ENCODE measurements at places on chromosomes 11 and 22.

- no peak for DNase-seq
Measured at GRCh38 chr22:17699696-17700340, 61.3 kb downstream of the BCL2L13 start.

- no peak for DNase-seq
Measured at GRCh38 chr11:13680501-13681264, 12.2 kb downstream of the FAR1 start.

DNA sequence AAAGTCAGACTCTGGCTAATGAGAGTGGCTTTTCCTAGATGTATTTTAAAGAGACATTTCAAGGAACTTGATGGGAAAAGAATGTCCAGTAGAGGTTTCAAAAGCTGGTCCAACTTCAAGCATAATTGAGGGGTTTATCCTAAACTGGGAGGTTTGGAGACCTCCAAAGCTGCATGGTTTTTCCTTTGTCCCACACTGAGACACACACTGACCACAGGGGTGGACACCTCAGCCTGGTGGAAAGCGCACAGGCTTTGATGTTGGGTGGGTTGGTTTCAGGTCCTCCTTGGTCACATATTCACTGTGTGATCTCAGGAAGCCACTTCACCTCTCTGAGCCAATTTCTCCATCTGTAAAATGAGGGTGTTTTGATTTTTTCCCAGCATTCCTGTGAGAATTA, 4.0 kb downstream of the SPON1 start:
- DNase-seq: no peak

DNA sequence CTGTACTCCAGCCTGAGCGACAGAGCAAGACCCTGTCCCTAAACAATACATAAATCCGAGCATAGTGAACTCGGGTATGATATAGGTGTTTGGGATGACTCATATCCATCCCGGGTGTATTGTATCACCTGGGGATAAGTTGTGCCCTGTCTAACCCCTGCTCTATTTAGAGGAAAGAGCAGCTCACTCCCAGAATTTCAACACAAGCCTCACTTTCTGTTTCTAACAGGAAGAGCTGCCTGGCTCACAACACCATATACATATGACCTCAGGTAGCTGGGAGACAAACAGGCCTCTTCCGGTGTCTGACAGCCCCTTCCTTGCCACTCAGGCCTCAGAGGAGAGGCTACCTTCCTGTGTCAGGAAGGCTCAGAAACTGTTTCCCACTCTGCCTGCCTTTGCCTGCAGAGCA, 9.9 kb upstream of the MICALL1 start:
- no peak for DNase-seq

GRCh38 chr11:313787-314553, at the start of gene IFITM1:
Gene IFITM1, plus strand, starts transcription at chr11:314040. Its CDS starts 131 bp downstream, at chr11:314171.
- DNase-seq: no peak

DNA sequence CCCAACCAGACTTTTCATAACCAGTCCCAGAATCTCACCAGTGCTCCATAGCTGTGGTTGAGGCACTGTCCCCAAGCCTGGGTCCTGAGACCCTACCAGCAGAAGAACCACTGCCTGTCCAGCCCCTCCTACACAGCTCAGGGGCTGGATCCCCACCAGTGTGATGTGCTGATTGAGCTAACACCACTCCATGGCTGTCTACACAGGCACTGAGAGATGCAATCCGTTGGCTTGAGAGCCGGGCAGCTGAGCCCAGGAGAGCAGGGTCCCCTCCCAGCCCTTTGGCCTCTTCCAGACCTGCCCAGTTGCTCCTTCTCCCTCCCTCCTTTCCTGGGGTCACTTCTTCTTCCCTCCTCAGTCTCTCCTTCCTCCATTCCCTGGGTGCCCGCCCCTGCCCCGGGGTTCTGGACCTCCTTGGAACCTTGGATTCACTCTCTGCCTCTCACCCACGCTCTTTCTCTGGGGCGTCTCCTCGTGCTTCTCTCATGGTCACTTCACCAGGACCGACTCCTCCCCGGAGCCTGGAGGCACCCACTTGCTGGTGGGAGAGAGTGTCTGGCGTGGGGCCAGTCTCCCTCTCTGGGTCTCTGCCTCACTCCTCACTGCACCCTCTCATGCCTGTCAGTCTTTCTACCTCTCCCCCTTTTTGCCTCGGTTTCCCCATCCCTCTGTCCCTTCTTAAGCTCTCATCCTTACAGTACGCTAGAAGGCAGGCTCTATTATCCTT, 706 bp upstream of the SCYL1 start:
- DNase-seq: no peak

DNA sequence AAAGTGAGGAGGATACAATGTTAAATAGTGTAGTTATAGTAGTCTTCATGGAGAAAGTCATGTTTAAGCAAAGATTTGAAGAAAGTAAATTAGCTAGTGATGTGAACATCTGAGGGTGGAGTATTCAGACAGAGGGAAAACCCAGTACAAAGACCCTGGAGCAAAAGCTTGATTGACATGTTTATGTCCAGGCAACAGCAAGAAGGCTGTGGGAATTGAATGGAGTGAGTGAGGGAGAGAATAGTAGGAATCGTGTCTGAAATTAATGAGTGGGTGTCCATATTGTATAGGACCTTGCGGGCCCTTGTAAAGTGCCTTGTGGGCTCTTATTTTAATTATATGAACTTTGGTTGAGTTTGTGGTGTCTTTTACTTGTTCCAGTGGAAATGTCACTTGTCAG, 424.1 kb upstream of the KIRREL3 start:
- DNase-seq: no peak

- no peak for DNase-seq
Measured at GRCh38 chr11:10785146-10785474, 23.6 kb downstream of the EIF4G2 start.

DNA sequence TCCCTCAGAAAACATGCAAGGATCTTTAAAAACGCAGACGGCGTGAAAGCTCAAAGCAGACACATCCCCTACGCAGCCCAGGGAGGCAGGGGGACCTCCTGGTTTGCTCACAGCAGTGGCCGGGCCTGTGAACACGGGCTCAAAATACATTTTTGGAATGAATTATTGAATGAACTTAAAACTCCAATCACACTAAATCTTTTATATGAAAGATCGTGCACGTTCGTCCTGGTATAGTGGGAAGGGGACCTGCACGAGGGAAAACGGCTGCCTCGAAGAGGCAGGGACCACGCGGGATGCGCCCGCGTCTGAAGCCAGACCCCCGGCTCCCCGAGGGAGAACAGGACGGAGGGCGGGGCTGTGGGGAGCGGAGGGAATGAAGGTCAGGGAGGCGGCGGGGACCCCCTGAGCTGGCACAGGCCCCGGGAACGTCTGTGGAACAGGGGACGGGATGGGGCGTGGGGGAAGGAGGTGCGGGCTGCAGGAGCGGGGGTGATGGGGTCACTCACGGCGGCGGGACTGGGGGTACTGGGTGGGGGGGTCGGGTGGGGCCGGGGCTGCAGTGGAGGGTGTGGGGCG, 1.3 kb upstream of the PANX2 start:
- DNase-seq: no peak

DNA sequence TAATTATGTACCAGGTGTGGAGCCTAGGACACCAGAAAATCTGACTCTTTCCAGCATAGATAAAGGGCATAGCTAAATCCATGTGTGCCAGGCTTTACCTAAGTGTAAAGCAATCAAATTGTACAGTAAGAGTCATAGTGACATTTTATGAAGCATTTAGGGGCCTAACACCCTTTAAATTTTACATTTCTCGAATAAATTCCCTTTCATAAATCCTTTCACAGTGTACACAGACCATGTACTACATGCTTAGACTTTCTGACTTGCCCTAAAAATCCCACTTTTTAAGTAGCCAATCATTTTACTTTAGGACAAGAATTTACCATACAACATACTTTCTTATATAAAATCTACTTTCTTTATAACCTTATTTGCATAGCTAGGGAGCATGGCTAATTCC, 727.6 kb upstream of the LUZP2 start:
- DNase-seq: no peak

GRCh38 chr22:48093981-48094380, 1331.5 kb downstream of the TBC1D22A start:
- no peak for DNase-seq

- peak; percentile 64 for DNase-seq
Measured at GRCh38 chr22:44697423-44698141, 4.4 kb upstream of the PRR5 start.

GRCh38 chr11:3954448-3955298, 99.2 kb downstream of the STIM1 start:
- DNase-seq: no peak

DNA sequence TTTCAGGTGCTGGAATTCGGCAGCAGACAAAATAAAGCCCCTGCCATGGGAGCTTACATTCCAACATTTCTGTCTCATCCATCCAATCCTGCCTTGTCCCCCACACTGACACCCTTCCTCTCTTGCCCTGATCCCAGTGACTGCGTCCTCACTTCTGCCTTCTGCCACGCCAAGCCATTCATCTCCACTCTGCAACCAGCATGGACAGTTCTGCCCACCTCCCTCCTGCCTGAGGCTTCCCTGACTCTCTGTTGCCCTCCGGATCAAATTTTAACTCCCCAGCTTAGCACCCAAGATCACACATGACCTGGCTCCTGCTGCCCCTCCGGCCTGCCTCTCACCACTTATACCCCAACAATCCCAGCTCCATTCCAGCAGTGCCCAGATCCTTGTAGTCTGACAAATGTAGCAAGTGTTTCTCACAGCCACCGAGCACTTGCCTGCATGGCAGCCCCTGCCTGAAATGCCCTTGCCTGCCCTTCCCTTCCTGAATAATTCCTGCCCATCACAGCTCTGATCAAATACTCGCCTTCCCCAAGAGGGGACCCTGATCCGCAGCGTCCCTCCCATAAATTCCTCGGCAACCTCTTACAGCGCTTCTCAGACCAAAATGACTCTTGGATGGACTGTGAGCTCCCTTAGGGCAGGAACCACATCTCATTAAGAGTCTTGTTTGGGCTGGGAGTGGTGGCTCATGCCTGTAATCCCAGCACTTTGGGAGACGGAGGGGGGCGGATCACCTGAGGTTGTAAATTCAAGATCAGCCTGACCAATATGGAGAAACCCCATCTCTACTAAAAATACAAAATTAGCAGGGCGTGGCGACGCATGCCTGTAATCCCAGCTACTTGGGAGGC, 2.3 kb downstream of the ACTN3 start:
- DNase-seq: no peak

- no peak for DNase-seq
Measured at GRCh38 chr22:20316844-20317401, 2.9 kb downstream of the DGCR6L start.

- no peak for DNase-seq
Measured at GRCh38 chr11:29937526-29937925, 79.3 kb downstream of the KCNA4 start.

GRCh38 chr11:59178402-59178801, 6.5 kb downstream of the DTX4 start:
- DNase-seq: no peak

GRCh38 chr11:29435421-29435820, 581.4 kb downstream of the KCNA4 start:
- no peak for DNase-seq

- no peak for DNase-seq
Measured at GRCh38 chr11:64762674-64763525, 3.1 kb upstream of the PYGM start.

GRCh38 chr22:23458663-23459541, 121.2 kb downstream of the IGLL1 start:
- DNase-seq: no peak

DNA sequence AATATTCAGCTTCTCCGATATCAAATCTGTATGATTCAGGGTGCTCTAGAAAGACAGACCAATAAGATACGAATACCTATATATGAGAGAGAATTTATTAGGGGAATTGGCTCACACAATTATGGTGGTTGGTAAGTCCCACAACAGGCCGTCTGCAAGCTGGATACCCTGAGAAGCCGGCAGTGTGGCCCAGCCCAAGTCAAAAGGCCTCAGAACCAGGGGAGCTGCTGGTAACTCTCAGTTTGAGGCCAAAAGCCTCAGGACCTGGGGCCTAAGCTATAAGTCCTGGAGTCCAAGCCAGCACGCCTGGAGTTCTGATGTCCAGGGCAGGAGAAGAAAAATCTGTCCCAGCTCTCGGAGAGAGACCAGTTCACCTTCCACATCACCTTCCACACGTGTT, 318.7 kb downstream of the BRD1 start:
- no peak for DNase-seq

All from A549 (cell line).